ENCODE measurements at places on chromosomes 2 and 18.

DNA sequence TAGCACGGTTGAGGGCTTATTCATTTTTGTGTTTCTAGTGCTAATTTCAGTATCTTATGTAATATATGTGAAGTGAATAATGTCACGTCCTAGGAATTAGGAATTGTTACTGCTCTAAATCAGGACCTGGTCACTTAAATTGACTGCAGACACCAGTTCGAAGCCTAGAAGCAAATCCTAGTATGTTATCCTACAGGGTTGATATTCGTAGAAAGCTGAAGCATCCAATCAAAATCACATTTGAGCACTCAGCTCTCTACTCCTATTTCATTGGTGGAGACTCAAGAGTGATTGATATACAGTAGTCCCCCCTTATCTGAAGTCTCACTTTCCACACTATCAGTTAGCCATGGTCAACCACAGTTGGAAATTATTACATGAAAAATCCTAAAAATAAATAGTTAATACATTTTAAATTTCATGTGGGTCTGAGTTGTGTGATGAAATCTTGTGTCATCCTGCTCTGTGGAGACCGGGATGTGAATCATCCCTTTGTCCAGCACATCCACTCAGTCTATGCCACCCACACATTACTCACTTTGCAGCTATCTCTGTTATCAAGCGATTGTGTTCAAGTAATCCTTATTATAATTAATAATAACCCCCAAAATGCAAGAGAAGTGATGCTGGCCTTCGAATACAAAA is 35.2 kb upstream of the SCN9A start:
- no peak for DNase-seq

DNA sequence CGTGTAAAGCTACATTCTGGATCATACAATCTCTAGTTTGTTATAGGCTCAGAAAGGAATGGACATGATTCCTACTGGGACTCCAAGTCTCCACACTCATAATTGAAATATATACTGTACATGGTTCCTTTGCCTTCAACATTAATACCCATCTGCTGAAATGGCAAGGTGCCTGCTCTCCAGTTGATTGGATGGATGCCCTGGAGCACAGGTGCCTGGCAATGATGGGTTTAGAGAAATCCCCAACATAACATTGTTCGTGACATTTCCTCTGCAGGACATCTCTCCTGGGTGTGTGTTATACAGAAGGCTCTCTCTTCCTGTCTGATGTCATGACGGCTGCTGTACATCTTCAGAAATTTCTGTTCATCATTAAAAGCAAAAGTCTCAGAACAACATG is 449.7 kb upstream of the CWC22 start:
- no peak for DNase-seq

DNA sequence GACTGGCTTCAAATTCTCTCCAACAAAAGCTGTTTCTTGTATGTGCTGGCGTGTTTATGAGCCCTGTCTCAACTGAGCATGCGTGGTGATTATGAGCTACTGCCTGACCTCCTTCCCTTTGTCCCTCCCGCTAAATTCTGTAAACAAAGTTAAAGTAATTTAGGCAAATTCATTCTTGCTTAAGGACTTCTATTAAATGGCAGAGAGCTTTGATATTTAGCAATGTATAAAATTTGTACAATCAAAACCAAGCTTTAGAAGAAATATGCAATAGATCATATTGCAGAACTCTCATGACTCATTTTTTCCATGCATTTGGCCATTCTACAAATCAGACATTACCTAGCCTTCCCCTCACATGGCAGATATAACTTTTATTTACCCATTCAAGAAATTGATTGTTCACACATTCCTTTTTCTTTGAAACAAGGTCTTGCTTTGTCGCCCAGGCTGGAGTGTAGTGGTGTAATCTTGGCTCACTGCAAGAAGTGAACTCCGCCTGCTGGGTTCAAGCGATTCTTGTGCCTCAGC is 18.2 kb downstream of the IGFBP2 start:
- DNase-seq, result no peak

DNA sequence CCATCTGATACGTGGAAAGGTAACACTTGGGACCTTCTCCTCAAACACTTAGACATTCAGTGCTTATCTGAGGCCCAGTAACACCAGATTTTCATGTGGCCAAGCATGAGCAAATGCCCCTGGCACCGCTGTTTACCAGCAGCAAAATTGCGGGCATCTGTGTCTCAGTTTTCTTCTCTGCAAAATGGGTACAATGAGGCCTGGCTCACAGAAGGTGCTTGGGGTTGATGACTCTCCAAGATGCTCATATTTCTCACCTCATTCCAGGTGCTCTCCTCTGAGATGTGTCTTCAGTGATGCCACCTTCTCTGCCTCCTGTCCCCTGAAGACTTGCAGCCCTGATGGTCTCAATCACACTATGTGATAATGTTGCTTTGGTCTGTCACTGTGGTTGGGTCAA is 321.7 kb downstream of the TSN start:
- DNase-seq, result no peak

DNA sequence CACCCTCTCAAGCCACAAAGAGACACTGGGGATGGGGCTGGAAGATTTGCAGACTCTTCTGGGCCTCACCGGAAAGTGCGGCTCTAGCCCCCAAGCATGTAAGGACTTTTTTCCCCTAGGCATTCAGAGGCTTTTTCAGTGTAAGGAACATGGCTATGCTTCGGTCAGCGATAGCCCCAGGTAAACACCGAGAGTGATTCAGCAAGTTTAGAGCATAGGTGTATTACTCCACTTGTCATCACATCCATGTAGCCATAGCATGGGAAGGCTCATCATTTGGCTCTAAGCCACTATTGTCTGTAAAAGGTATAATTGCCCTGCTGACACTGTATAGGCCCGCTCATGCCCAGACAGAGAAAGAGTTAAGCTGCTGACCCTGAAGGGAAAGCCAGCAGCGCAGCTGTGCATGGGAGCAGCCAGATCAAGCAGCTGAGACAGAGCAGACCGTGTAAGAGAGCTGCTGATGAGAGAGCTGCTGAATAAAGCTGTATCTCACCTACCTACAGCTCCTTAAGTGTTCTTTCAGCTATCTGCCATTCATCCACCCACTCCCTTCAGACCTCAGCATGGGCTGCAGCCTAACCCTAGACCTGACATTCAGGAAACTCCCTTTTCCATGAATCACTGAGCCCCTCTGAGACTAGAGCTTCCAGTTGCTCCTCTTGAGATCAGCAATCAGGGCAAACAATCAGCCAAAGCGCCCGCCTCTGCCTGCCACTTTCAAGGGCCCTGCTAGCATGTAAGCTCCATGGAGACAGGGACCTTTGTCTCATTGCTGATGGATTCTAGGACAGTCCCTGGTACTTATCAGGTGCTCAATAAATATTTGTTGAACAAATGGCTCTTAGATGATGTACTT is 25.5 kb downstream of the LGALSL start:
- DNase-seq, result no peak

GRCh38 chr2:120613742-120614571 is 121.7 kb upstream of the GLI2 start:
- no peak for DNase-seq

DNA sequence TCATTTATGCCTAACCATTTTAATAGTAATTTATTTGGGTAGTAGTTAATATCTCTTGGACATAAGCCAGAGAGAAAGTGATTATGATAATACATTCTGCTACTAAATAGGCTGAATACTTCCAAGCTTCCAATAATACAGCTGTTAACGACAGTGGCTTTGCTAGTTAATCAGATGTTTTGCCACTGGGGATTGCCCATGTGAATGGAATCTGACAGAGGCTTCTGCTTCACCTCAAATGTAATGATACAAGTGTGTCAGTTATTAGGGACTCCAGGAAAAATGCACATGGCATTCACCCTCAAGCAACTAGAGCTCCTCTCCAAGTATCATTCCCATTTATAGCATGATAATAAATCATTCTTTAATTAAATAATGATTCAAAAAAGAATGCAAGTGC is 185.0 kb upstream of the TMEFF2 start:
- no peak for DNase-seq

DNA sequence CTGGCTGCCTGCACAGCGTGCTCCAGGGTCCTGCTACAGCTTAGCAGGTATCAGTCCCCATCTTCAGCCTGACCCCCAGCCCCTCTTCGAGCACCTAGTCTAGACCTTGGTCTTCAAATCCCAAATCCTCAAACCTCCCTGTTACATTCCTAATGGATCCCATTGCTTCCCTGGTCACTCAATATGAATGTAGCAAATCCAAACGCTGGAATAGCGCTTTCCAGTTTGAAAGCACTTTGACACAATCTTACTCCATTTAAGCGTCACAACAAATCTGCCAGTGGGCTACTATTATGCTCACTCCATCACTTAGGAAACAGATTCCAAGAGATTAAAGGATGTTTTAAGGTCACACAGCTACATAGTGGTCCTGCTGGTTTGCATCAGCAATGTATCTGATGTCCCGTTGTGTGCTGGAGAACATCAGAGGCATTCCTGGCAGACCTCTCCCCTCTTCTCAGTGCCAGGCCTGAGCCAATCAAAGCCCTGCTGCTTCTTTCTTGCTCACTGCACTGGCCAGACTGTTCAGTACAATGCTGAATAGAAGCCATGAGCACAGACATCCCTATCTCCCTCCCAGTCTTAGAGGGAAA is 11.1 kb upstream of the INO80C start:
- DNase-seq, result no peak

- peak; percentile 66 for DNase-seq
Observed at GRCh38 chr18:74836296-74837139, 238.8 kb downstream of the ZNF407 start.

GRCh38 chr18:13321923-13322322 is 103.4 kb downstream of the LDLRAD4 start:
- DNase-seq, result no peak

- DNase-seq, result no peak
Observed at GRCh38 chr2:192394605-192395004, 199.9 kb upstream of the TMEFF2 start.

GRCh38 chr18:49018554-49019445 is 68.0 kb upstream of the SMAD7 start:
- no peak for DNase-seq

DNA sequence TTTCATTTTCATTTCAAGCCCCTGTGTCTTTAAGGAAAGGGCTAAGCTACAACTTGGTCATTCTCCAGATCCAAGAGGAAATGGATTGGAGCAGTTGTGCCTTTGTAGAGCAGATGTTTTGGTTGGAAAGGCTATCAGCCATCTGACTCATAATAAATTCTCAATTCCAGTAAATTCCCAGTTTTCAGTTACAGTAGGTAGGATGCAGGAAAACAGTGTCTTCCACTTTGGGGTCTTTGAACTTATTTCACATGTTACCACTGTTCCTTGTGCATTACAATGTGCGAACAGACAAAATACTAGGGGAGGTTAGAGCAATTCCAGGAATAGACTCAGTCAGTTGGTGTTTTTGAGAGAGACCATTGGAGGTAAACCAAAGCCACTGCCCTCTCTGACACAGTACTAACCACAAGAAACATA is 211.9 kb downstream of the BABAM2 start:
- DNase-seq, result no peak

GRCh38 chr2:164675687-164676086 is 54.4 kb upstream of the GRB14 start:
- DNase-seq, result no peak

- no peak for DNase-seq
Observed at GRCh38 chr2:230166557-230167170, 53.1 kb downstream of the SP110 start.

DNA sequence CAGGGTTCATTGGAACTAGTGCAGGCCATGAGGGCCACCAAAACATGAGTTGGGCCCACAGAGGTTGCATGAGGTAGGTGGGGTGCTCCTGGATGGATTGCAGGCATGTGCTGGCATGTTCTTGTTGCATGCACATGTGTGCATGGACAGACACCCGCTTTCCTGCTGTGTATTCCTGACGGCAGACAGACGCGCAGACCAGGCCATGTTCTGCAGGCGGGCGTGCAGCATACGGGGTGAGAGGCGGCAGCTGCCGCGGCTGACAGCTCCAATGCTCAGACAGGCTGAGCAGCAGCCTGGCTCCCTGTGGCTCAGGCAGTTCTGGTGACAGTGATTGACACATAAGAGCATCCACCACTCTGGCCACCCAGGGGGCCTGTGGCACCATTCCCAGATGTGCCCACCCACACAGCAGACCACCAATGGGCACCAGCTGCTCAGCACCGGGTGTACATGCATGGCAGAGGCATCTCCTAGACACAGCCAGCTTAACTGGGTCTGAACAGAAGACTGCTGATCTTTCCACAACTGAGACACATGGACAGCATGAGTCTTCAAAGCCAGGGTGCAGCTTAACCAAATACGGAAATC is 21.2 kb downstream of the HS1BP3 start:
- no peak for DNase-seq

GRCh38 chr2:96241227-96241626 is 24.6 kb downstream of the TMEM127 start:
- no peak for DNase-seq

Measured in NCI-H524 (cell line).